ENCODE measurements at places on chromosomes 2 and 18.

DNA sequence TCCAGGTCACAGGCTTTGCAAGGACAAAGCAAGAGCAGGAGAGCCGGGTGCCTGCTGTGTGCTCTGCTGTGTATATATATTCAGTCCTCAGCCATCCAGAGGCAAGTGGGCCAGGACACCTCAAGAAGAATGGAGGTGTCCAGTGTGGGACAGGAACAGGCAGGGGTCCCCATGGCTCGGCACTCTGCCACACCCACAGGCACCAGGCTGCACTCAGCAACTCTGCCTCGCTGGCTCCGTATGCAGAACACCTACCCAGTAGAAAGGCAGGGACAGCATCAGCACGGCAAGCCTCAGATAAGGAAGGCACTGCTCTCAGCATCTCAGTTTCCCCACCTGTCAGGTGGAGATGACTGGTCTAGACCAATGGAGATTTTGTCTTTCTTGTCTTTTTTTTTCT, 57.8 kb downstream of the DNMT3A start:
- no peak for DNase-seq

DNA sequence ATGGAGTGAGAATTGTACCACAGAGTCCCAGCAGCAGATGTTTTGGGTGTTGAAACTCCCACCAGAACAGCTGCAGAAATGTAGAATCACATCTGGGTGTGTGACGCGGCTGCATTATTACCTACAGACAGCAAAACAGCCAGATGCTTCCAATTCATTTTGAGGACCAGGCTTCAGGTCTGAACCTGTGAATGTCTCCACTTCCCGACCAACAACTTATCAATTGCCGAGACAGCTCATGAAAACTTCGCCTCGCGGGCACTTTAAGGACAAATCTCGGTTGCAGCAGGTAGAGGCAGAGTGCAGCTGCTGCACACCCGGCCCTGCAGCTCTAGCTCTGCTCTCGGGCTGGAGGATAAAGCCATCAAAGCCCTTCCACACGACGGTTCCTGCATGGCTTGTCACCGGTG, 202.0 kb downstream of the HRH4 start:
- no peak for DNase-seq

- no peak for DNase-seq
Observed at GRCh38 chr2:159146996-159147666, 139.4 kb downstream of the WDSUB1 start.

DNA sequence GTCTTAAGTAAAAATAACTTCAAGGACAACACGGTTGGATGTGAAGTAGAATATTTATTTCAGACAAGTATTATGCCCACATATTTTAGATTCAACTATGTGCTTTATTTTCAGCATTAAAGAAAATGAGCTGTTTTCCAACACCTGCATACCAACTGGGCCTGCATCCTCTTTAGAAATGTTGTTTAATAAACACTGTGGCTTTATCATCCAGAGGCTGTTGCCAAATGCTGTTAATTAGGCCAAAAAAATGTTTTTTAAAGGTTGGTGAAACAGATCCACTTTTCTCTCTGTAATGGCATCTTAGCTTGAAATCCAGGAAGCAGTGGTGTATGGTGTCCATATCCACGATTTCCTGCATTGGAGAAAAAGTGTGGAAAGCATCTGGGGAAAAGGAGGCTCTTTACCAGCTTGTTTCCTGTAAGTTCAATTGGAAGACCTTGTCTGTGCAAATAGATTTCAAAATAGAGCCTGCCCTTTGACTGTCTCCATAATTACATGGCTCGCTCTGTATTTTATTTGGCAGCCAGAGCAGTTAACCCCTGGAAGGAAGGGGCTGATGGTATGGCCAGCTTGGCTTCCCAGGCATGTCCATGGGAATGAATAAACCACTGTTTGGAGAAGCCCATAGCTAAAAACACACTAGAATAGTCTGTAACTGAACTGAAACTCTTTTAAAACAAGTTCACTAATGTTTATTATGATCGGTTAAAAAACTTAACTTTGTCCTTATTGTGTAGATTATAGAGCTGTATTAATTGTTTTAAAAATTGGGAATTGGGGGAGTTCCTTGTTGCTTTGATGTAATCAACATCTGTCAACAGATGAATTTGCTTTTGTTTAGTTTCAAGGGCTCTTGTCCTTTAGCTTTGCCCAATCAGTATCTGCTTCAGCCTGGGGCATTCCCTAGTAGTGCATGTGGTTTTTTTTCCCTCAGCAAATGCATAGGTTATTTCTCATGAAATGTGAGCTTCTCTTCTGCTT, 33.0 kb upstream of the DLX1 start:
- no peak for DNase-seq

DNA sequence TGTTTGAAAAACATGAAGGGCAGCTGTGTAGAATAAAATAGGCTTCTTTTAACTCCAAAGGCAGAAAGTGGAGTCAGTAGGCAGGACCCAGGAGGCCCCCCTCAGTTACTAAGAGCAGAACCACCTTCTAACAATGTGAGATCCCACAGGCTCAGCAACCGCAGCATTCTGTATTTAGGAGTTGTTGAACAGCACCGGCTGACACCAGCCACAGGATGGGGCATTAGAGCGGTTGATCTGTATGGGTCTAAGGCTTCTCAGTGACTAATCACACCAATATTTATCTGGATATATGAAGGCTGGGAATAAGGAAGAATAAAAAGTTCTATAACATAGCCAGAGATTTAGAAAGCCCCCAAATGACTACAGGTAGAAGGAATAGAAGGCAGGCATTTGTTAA, 51.7 kb downstream of the MYO5B start:
- DNase-seq, result no peak

GRCh38 chr2:69103419-69103818, 90.4 kb downstream of the ANTXR1 start:
- DNase-seq, result no peak

- DNase-seq, result peak; percentile 11
Observed at GRCh38 chr2:148645539-148646230, 1.1 kb downstream of the EPC2 start.

DNA sequence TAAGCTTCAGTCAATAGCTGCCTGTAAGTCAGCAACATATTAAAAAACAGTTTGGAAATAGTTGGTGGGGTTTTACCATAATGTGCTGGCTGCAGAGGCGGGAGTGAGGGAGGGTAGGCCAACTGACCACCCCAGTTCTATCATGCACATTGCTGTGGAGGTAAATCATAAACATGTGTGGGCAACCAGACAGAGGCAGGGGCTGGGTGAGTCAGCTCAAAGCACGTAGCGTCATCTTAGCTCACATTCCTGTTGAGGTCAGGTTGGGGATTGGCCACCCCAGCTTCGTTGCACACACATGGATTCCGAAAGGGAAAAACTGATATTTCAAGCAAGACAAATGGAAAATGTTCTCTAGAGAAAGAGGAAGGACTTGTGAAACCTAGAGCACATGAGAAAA, 19.5 kb downstream of the GPR45 start:
- DNase-seq, result no peak

DNA sequence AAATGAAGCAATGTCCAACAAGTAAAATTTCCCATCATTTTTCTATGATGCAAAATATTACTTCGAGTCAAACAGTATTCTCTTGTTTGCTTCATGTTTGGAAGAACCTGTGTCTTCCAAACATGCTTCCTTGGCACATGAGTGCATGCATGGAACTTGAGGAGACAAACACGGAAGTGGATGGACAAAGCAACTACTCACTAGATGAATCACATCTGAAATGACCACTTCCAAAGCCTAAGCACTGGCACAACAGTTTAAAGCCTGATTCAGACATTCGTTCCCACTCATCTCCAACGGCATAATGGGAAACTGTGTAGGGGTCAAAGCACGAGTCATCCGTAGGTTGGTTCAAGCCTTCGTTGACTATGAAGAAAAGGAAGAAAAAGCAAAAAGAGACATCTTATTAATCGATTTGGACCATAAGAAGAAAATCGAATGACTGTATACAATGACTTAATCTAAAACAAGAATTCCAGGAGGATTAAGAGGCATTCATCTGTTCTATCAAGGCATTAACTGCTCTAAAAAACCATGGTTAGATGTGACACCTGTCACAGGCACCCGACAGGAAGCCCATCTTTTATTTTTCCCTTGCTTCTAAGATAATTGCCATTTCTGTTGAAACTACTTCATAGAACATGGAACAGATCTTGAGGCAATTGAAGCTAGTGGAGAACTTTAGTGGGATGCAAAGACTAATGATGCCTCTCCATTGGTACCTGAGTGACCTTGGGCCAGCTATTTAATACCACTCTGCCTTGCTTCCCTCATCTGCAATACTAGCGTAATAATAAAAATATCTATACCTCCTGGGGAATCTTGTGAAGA, 56.0 kb downstream of the ATIC start:
- DNase-seq, result no peak

- no peak for DNase-seq
Observed at GRCh38 chr2:109637749-109638570, 23.8 kb downstream of the SOWAHC start.

- DNase-seq, result no peak
Observed at GRCh38 chr2:63613391-63613901, 24.7 kb downstream of the MDH1 start.

GRCh38 chr2:168210895-168211570, 36.4 kb downstream of the STK39 start:
- DNase-seq, result no peak

DNA sequence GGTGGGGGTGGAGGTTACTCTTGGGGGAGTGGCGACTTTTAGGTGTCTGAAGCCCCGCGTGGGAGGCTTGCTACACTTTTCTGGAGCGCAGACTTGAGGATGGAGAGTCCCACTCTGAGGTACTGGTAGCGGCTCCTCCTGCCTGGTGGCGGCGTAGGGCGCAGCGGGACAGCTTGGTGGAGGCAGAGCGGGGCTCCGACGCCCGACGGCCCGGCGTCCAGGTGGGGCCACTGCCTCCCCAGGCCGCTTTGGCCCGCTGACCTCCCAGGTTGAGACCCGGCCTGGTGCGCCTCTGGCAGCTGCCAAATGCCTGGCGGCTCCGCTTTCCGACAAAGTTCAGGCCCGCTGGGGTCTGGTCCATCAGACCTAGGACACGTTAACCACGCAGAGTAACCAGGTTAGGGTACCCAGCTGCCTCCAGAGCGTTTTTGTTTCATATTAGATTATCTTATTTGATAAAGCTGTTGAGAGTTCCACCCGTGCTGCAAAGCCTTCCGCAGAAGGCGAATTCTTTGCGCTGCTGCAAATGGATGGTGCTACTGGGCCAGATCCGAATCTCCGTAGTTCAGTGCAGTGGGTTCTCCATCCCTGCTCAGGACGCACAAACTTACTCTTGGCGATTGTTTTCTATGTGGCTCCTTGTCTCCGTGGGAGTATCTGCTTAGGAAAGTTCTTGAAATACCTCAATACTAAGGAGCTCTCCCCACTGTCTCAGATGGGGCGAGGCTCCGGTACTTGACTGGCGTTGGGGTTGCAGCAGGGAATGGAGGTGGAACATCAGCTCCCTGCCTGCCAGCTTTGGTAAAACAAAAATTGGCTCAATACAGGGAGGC, 405.9 kb downstream of the XIRP2 start:
- no peak for DNase-seq

DNA sequence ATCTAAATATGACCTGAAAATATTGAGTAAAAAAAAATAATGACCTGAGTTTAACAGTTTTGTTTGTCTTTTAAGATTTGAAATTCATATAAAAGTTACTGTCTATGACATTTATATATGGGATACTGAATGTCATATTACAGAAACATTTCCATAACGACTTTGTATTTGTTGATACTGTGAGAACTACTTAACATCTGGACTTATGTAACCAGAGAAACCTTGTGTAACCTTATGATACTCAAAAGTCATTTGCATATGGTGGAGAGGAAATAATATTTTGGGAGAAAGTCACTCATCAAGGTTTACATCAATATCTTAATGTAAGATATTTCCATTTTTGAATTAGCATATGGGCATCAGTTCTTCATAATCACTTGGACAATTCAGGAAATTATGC, 12.6 kb downstream of the MFSD6 start:
- DNase-seq, result no peak

GRCh38 chr2:95012881-95013550, 12.5 kb upstream of the MAL start:
- DNase-seq, result no peak

- DNase-seq, result no peak
Observed at GRCh38 chr2:214775971-214776370, 33.5 kb downstream of the BARD1 start.

GRCh38 chr2:227117027-227117426, 47.0 kb downstream of the COL4A4 start:
- no peak for DNase-seq

DNA sequence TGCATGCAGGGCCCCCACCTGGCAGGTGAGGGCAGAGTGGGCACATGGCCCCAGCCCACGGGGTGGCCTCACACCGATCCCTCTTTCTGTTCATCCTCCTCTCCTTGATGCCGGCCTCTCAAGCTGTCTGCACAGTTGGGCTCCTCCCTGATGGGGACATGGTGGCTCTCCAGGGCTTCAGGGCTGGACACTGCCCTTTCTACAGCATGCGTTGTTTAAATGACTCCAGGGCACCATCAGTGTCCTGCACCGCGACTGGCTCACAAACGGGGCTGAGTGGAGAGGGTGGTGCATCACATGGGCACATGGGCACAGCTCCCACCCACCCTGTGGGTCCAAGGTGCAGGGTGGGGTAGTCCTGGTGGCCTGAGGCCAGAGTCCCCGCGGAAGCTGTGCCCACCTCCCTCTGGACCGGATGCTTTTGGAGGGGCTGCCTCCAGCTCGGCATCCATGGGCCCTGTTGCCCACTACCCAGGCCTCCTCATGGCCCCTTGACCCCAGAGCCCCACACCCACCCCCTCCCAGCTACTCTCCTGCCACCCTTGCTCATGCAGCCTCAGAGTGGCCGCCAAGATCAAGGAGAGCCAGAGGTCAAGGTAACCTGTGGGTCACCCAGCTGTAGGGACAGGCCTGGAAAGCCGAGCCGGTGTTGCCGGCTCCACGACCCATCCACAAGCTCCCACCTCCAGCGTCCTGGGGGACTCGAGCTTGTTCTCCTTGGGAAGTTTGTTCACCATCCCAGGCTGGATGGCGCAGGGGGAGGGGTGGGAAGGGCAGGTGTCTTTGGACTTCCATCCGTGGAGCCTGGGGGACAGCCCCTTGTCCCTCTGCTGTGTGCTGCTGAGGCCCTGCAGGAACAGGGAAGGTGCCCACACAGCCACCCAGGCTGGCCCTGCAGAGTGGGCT, 12.3 kb upstream of the SNED1 start:
- DNase-seq, result no peak

All from activated CD8-positive, alpha-beta memory T cell treated with anti-CD3 and anti-CD28 coated beads for 48 hours (primary cell).